ENCODE measurements at places on chromosomes 13 and 19.

DNA sequence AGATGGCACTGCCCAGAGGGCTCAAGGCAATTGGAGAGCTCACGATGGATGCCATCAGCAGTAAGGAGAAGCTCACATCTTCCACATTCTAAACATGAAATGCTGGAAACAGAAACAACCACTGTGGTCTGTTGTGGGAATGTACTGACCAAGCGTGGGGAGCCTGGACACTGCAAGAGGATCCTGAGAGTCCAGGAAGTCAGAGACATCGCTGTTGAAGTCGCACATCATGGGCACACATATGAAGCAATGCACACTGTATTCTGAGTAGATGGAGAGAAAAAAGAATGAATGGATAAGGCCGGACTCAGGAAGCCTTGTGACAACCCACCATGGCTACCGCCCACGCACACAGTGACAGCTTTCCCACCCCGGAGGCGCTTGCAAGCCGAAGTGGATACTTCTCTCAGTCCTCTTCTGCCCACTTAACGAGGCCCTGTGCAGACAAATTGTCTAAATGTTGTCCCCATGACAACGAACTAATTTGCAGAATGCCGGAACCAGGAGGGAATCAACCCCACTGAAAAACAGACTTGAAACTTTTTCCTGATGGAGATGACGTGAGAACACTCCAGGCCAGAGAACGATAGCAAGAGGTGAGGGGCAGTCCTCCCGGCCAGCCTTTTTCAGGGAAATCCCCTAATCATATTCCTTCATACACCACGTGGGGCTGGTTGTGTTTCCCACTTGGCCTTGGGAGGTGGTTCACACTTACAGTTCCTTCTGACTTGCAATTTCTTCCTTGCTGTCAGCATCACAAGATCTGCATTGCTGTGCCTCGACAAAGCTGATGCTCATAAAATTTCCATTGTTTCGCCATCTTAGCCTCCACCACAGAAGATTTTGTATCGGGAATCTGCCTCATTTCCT is 109.6 kb upstream of the SERP2 start:
- DNase-seq = no peak

GRCh38 chr13:105365021-105365550 is 1170.4 kb downstream of the EFNB2 start:
- DNase-seq = no peak

DNA sequence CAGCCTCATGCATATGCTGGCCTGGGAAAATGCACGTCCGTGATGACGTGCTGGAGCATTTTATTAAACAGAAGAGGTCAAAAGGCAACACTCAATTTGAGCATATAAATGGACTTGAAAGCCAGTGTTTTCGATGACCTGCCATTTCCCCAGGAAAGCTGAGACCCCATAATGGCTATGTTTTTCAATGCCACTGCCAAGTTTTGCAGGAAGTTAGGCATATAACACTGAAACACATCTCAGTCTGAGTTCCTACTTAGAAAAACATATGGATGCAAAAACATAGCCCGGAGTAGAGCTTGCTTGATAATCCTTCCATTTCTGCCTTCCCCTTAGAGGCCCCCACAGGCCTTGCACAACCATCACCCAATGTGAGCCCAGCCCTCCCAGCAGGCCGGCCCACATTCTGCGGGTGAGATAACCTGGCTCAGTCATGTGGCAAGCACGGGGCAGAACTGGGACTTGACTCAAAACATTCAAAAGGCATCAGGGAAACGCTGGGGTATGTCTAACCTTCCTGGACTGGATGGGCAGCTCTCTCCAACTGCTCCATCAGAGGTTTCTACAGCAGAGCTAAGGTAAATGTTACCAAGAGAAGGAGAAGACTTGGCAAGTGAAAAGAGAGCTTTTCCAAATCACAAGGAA is 24.9 kb downstream of the EPS15L1 start:
- no peak for DNase-seq

DNA sequence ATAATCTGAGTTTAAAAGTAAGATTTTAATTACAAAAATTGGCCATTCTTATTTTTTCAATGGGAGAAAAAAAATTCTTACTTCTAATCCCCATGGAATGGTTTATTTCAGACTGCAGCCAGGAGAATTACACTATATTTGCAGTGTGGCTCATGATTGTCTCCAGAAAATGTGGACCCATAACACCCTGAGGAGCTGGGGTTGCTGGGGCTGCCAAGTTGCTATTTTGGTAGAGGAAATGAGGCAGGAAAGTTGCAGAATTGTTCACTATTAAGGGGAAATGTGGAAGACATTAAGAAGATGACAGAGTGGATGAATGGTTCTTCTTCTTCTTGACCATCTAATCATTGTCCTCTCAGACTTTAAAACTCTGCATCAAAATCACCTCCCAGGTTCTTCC is 4.6 kb upstream of the SCEL start:
- DNase-seq = no peak

- no peak for DNase-seq
These were observed 324 bp upstream of the FBXO17 start for GRCh38 chr19:38975861-38976271.

DNA sequence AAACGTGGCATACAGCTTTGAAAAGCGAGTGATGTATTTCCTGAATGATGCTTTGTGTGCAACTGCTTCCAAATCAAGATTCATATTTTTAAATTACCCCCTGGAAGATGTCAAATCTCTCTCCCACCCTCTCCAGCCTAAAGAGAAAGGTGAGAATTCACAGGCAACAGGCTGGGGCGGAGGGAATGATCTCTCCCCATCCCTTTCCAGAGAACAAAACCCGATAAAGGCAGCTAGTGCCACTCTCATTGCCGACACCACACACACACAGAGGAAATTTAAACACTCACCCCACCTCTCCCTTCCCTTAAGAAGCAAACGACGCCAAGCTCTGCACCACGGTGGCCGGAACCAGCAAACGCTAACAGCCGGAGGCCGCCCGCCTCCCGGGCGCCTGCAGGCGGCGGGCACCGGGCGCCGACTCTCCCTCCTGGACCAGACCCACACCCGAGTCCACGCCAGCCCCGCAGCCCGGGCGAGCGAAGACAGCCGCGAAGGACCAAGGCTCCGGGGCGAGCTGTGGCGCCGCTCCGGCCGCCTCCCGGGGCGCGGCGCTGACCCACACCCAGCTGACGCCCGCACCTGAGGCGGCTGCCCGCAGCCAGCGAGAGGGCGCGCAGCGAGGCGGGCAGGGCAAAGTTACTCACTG is 477 bp downstream of the LNX2 start:
- peak; percentile 17 for DNase-seq

- no peak for DNase-seq
These were observed 65.7 kb upstream of the MTIF3 start for GRCh38 chr13:27516103-27516502.

DNA sequence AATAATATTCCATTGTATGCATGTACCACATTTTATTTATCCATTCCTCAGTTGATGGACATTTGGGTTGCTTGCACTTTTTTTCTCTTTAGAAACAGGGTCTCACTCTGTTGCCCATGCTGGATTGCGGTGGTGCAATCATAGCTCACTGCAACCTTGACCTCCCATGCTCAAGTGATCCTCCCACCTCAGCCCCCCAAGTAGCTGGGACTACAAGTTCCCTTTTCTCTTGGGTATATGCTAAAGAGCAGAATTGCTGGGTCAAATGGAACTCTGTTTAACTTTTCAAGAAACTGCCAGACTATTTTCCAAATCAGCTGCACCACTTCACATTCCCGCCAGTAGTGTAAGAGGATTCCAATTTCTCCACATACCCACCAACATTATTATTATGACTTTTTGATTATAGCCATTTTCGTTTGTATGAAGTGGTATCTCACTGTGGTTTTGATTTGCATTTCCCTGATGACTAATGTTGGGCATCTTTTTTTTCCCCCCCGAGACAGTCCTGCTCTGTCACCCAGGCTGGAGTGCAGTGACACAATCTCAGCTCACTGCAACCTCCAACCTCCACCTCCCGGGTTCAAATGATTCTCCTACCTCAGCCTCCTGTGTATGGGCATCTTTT is 7.6 kb upstream of the IPO5 start:
- no peak for DNase-seq

GRCh38 chr13:91323349-91323748 is 24.1 kb upstream of the MIR17HG start:
- peak; percentile 69 for DNase-seq

DNA sequence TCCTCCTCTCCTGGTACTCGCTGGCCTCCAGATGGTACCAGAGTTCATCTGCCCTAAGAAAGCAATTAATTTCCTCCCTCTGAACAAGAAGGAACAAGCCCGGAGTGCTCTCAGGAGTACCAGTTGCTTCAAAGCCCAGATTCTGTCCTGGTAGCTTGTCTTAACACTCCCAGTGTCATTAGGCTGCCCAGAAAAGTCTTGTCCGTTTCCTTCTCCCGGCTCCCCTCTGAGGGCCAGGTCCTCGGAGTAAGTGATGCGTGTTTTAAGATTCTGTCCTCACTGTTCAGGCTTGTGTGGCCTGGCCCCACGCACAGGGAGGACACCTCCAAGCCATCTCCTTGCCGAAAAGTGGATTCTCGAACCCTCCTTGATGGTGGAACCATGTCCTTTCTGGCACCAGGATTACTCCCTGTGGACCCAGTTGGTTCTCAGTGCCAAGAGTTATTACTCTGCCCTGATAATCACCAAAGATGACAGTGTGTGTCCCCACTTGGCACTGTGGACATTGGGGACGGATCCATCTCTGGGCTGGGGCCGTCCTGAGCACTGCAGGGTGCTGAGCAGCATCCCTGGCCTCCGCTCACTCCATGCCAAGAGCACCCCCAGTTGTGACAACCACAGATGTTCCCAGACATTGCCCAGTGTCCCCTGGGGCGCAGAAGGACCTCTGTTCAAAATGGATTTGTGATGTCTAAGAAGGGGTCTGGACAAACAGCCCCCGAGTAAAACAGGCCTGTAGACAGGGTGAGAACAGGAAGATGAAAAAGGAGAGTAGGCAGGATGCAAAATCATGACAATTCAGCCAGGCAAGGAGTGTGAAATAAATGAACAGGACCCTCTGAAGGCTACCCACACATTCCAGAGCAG is 52.4 kb downstream of the RFX2 start:
- DNase-seq = no peak

DNA sequence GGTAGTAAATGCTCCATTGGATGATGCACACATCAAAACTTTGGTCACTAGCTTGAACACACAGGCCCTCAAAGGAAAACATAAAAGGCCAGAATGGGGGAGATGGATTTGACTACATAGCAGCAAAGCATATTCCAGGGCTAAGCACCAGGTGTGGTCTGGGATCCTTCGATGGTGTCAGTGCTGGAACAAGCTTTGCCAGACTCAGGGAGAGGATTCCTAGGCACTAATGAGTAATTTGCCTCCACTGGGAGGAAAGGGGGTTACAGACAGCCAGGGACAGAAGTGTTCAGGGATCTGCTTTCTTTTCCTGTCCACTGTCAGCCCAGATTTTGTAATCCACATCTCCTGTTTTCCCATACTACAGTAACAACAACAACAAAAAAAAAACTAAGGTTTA is 157.2 kb upstream of the OBI1 start:
- no peak for DNase-seq

- no peak for DNase-seq
These were observed 39.3 kb downstream of the EFNA2 start for GRCh38 chr19:1324806-1325567.

DNA sequence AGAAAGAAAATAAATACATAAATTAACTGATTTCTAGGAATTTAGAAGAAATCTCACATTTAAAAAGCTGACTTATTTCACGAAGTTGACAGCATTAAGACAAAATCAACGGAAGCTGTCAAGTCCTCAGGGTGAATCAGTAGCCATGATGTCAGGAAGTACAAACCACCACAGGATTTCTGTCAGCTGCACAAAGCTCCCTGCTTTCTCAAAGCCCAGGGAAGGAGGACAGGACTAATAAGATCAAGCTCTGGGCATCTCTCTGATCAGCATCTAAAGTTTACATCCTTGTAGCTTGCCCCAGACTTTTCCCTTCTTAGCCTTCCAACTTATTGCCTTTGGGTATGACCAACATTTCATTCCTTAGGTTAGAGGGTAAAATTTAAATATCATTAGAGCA is 9.4 kb downstream of the DCT start:
- DNase-seq = no peak

DNA sequence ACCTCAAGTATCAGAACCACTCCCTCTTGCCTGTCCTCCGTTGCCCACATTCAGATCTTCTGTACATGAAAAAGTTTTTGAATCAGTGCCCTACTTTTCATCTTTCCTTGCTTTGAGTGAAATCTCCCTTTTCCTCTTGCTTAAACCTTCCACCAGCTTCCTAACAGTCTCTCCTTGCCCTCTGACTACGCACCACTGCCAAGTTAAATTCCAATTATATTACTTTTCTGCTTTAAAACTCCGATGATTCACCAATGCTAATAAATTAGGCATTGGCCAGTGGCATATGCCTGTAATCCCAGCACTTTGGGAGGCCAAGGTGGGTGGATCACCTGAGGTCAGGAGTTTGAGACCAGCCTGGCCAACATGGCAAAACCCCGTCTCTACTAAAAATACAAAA is 30.7 kb upstream of the RFXAP start:
- no peak for DNase-seq

GRCh38 chr13:73738626-73739025 is 395.6 kb downstream of the KLF12 start:
- DNase-seq = no peak

DNA sequence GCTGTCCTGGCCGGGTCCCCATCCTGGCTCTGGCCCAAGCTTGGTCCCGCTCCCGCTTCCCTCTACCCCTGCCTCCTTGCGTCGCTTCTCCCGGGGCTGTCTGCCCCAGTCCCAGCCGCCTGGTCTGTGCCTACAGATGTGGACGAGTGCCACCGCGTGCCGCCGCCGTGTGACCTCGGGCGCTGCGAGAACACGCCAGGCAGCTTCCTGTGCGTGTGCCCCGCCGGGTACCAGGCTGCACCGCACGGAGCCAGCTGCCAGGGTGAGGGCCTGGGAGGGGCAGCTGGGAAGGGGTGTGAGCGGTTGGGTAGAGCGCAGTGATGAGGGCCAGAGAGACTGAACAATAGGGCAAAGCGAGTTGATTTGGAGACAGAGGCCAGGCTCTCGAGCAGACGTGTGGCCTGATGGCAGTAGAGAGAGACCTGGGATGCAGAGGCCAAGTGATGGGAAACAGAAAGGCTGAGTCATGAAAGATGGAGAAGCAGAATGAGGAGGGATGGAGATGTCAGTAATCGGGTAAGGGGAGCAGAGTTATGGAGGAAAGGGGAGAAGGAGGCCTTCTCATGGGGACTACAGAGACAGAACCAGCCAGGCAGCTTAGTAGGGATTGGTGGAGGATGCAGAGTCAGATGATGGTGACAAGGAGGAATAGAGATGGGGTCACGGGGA is 9.4 kb downstream of the LTBP4 start:
- DNase-seq = peak; percentile 46

DNA sequence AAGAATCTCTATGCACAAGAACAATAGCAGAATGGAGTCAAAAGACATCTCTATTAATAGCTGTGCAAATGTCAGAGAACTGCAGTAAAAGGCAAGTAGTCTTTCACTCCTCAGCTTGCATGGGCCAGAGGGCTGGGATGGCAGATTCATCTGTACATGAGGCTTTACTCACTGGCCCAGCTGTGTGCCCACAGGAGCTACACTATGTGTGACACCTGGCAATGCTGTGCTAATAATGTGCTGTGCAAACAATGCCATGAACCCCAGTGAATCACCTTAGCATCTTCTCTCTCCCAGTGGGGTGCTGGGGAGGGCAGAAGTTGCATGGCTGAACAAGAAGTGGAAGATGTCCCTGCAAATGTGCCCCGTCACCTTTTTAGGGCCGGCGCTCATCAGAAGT is 73.1 kb downstream of the KL start:
- DNase-seq = no peak

Data from T-helper 2 cell (primary cell).